COLO829 (cell line): ENCODE measurements at places on chromosomes 3 and 15.

GRCh38 chr3:72329354-72329753 is 518.9 kb downstream of the SHQ1 start:
- no peak for DNase-seq

GRCh38 chr15:25268166-25268565 is 170.7 kb downstream of the UBE3A start:
- DNase-seq, result no peak

- no peak for DNase-seq
These were observed 102.8 kb downstream of the IL1RAP start for GRCh38 chr3:190616637-190617036.

- peak; percentile 57 for DNase-seq
These were observed 129.4 kb downstream of the VGLL4 start for GRCh38 chr3:11514191-11514821.

DNA sequence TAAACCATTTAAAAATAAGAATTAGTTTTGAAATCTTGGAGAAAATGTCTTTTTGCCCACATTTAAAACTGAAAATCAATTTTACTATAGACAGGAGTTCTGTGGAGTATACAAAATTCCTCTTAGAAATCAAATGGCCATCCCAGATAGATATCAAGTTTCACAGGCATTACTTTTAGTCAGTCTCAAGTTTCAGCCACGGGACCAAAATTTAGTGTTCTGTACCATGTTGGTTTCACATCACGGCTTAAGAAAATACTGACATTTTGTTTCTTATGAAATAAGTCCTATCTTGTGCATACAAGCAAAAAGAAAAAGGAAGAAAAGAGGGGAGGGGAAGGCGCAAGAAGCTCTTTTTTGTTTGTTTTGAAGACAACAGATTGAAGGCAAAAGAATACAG is 45.7 kb downstream of the EIF2AK4 start:
- DNase-seq, result peak; percentile 13

DNA sequence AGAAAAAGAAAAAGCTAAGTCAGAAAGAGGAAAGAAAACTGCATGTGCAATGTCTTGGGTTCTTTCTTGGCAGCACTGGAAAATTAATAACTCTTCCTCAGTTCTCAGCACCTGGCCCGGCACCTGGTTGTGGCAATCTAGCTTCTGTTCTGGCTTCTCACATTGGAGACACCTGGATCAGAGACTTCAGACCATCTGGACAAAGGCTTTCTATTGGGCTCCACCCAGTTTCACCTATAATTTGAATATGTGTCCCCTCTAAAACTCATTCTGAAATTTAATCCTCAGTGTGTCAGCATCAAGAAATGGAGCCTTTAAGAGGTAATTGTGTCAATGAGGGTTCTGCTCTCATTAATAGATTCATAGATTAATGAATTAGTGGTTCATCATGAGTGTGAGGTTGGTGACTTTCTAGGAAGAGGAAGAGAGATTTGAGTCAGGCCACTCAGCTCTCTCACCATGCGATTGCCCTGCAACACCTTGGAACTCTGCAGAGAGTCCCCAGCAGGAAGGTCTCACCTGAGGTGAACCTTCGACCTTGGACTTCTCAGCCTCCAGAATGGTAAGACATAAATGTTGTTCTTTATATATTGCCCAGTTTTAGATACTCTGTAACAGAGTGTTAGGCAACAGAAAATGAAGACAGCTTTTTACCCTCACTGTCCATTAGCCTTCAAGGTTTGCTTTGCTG is 679.9 kb downstream of the NTRK3 start:
- no peak for DNase-seq
